ENCODE measurements at places on chromosomes 7 and 10. TPM values are rescaled to one million over a fixed set of nuclear protein-coding genes. Genes with fewer than 3 reads are reported as not detected.

Gene ASB10
- total RNA-seq, result not detected

Gene TMEM130
- total RNA-seq, result not detected

Gene JCAD
- total RNA-seq, result under 0.01 TPM

Gene CCL24
- total RNA-seq, result not detected

Gene NYAP1
- total RNA-seq, result 4.8 TPM

Gene ITIH5
- not detected for total RNA-seq

Gene MSMB
- not detected for total RNA-seq

Gene KCNMA1
- 1.3 TPM for total RNA-seq

Gene SPDYE6
- total RNA-seq, result not detected

Gene PON1
- not detected for total RNA-seq

Gene RSPH10B
- total RNA-seq, result 0.62 TPM

Gene ADAM22
- total RNA-seq, result not detected

Gene GRB10
- total RNA-seq, result 10.6 TPM

Gene MALRD1
- total RNA-seq, result 0.08 TPM

Gene EVX1
- not detected for total RNA-seq

Gene PRDX3
- 253 TPM for total RNA-seq
